ENCODE measurements at places on chromosomes 2 and 18.

DNA sequence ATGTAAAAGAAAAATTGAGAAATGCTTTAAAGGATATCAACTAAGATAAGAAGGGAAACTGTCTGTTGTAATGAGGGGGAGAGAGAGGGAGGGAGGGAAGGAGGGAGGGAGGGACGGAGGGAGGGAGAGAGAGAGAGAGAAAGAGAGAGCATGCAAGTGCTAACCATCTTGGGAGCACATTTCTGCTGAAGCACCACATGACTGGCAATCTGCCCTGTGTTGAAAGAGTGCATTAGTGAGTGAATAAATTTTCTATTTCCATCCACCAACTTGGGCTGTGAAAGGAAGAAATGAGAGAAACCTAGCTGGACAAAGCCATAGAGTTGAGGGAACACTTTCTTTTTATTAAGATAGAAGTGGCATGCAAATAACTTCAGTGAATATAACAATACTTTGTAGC, 110.7 kb downstream of the TMX3 start:
- DNase-seq = no peak

GRCh38 chr18:49907346-49907929, 94.1 kb upstream of the ACAA2 start:
- DNase-seq = no peak

GRCh38 chr2:43075811-43076585, 150.4 kb downstream of the ZFP36L2 start:
- no peak for DNase-seq

GRCh38 chr2:33034784-33035183, 88.0 kb downstream of the LTBP1 start:
- DNase-seq = no peak

GRCh38 chr2:203759690-203760365, 53.4 kb downstream of the CD28 start:
- DNase-seq = no peak

DNA sequence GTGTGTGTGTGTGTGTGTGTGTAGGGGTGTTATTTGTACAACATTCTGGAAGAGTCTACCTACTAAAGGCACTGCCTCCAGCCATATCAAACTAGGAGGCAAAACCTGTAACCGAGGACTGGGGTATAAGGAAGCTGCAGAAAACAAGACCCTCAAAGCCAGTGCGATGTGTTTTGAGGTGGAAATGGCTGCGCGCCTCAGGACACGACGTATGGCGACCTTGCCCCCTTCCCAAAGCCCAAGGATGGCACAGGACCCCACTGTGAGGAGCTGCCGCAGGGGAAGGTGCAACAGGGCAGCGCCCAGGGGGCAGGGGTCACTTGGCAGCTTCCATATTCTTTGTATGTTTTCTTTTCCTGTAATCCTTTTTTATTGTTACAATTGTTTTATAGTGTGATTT, 59.8 kb downstream of the CENPO start:
- no peak for DNase-seq

GRCh38 chr2:141555876-141556470, 574.8 kb downstream of the LRP1B start:
- no peak for DNase-seq

GRCh38 chr18:25658476-25658875, 306.5 kb upstream of the ZNF521 start:
- DNase-seq = no peak

- DNase-seq = no peak
Measured at GRCh38 chr18:12460874-12461273, 53.1 kb downstream of the PRELID3A start.

- DNase-seq = no peak
Measured at GRCh38 chr2:10466801-10467200, 18.7 kb upstream of the ODC1 start.

- DNase-seq = no peak
Measured at GRCh38 chr18:13482618-13482945, 243.8 kb downstream of the FAM210A start.

- no peak for DNase-seq
Measured at GRCh38 chr2:172219201-172219600, 116.5 kb upstream of the DLX2 start.

- no peak for DNase-seq
Measured at GRCh38 chr2:30978854-30979253, 159.4 kb downstream of the GALNT14 start.

DNA sequence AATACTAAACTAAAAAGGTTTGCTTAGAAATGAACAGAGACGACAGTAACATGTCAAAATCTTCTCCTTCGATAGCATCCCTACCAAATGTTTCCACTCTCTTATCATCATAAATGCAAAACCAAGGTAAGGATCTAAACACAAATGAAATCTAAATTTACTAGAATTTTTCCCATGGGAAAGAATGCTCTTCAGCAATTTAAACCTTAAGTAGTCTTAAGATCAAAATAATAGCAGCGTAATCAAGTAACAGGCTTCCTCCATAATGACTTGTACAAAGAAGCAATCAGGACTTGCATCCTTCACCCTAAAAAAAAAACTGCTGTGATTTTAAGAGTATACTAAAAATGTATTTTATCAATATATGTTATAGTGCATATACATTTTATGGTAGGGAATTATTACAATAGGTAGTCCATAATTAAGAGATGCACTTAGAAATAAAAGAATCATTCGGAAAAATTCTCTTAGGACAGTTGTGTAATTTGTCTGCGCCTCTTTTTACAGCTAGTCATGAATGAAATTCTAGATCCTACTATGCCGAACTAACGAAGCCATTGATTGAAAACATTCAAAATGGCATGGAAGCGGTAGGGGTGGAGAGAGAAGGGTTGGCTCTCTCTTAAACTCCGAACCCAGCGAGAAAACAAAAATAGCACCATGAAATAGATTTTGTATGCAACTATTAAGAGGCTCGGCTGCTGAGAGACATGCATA, 1.3 kb downstream of the PGAP1 start:
- peak; percentile 2 for DNase-seq

DNA sequence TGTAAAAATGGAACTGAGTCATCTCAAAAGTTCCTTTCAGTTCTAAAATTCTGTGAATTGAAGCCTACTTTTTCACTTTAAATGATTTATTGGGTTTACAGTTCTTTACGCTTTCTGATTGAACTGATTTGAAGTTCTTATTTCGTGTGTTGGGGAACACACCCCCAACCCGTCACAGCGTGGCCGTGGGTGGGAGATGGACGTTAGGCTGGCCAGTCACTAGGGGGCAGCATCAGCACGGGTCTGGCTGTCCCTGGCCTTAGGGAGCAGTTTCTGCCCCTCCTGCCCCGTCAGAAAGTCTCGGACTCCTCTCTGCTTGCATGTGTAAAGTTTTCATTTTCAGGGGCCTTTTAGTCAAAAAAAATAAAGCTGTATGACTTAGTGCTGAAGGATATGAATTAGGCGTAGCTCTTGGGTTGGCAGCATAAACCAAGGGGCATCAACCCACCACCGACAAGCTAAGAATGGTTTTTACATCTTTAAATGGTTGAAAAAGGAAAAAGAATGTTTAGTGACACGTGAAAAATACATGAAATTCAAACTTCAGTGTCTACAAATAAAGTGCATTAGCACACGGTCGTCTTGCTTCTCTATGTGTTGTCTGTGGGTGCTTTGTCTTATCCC, 63.4 kb downstream of the ZCCHC2 start:
- DNase-seq = peak; percentile 15

GRCh38 chr2:71678874-71679273, 225.5 kb downstream of the DYSF start:
- no peak for DNase-seq

- no peak for DNase-seq
Measured at GRCh38 chr2:205695460-205695991, 13.2 kb downstream of the NRP2 start.

Measured in NCI-H1436 (cell line).